Inflammatory macrophage treated with lipopolysaccharide for 4 hours (primary cell): ENCODE measurements at places on chromosomes 2 and 18.
A peak's percentile ranks its signal among the peaks of the same experiment; 100 is the strongest.

DNA sequence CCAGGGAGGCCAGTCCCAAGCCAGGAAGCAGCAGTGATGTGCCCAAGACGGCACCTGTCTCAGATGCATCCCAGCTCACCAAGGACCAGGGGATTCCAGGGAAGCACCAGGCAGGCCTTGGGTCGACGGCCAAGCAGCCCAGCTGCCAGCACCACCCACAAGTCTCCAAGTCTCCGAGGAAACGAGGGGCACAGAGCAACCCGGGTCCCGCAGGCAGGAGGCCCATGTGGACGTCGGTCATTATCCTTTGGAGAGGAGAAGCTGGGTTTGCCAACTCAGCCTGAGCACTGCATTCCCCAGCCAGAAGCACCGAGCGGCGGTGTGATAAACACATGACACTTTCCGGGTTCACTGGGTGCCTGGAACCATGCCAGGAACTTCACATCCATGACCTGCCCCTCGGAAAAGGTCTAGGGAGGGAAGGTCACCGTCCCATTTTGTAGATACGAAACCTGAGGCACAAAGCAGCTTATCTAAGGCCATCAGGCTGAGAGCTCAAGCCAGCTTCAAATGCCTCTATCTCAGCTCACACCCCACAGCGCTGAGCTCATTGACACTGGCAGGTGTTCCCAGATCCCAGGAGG lies 104.5 kb downstream of the ZNF516 start:
- DNase-seq: no peak

DNA sequence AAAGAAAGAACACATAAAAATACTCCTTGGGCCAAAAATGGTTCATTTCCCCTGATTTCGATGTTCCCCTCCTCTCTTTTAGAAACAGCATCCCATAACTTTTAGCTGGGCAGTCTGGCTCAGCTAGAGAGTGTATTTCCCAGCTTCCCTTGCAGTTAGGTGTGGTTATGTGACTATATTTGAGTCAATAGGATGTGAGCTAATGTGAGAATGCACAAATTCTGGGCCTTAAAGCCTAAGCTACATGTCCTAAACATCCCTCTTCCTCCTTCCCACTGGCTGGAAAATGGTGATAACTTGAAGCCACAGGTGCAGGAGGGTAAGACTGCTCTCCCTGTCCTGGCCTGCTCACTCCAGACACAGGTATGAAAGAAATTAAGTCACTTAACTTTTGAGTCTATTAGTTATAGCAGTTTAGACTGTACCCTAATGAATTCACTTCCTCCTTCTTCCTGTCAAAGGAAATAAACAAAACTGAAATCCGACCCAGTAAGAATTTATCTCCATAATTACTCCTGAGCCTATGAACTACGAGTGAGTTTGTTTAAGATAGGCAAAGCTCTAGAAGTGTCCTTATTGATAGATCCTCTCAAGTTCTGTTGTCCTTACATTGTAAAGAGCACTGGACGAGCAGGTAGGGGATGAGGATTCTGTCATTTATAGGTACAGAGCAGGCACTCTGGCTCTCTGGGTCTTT lies 177.6 kb downstream of the MTX2 start:
- DNase-seq: no peak

GRCh38 chr2:86441882-86442641 lies 891 bp downstream of the KDM3A start:
- DNase-seq: peak; percentile 66

GRCh38 chr2:160822006-160822405 lies 328.4 kb upstream of the RBMS1 start:
- DNase-seq: no peak

DNA sequence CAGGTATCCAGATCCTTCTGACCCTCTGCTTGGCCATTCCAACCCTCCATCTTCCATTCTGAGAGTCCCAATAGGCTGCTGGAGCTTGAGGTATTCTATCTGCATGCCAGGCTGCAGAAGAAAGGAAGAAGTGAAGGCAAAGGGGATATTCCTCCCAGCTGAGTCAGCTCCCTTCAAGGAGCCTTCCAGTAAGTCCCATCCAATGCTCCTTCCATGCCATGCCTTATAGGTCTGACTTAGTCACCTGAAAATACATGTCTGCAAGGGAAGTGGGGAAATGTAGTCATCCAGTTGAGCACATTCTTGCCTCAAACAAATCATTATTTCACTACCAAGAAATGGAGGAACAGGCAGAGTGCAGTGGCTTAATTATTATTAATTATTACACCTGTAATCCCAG lies 464.6 kb downstream of the CNTNAP5 start:
- DNase-seq: no peak

- DNase-seq: no peak
Measured at GRCh38 chr2:158922601-158923000, 45.8 kb upstream of the TANC1 start.

DNA sequence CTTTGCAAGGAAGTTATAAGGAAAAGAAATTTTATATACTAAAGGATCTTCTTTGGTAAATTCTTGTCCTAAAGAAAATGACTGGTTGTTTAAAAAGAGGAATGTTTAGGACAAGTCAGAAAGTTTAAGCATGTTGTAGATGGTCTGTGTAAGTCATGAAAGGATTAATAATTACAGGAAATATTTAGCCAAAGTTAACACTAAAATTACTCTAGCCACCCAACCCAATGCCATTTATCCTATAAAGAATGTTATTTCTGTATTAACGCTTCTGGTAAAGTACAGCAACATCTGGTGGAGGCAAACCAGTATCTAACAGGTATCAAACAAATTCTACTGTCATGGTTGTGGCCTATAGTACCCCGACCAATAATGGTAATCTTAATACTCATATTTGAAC lies 546.9 kb upstream of the PKDCC start:
- DNase-seq: no peak

GRCh38 chr2:237392186-237392585 lies 21.8 kb downstream of the COL6A3 start:
- DNase-seq: no peak

- DNase-seq: no peak
Measured at GRCh38 chr18:21684731-21685130, 19.8 kb downstream of the ABHD3 start.

DNA sequence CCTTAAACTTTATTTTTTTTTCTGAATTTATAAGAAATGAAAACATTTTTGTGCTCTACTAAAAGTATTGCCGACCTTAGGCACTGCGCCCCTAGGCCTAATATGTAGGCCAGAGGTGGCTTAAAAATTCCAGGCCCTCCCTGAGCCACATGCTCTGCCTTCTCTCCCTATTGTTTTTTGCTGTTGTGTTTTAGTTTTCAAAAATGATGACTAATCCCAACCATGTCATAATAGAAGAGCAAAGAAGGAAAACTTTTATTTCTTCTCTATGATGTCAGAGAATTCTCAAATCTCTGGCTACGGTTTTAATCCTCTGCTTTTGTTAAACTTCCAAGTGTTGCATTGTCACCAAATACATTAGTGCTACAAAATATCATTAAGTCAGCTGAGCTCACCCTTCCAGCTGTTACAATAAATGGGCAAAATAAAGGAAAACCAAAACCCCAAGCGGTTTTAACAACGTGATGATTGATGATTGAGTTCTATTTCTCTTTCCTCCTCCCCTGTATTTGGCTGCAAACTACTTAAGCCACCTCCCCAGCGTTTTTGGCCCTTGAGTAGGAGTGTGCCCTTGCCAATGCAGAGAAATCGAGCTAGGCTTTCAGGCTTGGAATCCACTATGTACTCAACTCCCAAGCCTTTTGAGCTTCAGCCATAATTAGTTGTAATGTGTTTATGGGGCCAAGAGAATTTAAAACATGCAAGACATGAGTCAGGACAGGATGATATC lies 163.5 kb upstream of the POU3F3 start:
- no peak for DNase-seq

- DNase-seq: no peak
Measured at GRCh38 chr2:165843351-165843750, 49.3 kb upstream of the GALNT3 start.

DNA sequence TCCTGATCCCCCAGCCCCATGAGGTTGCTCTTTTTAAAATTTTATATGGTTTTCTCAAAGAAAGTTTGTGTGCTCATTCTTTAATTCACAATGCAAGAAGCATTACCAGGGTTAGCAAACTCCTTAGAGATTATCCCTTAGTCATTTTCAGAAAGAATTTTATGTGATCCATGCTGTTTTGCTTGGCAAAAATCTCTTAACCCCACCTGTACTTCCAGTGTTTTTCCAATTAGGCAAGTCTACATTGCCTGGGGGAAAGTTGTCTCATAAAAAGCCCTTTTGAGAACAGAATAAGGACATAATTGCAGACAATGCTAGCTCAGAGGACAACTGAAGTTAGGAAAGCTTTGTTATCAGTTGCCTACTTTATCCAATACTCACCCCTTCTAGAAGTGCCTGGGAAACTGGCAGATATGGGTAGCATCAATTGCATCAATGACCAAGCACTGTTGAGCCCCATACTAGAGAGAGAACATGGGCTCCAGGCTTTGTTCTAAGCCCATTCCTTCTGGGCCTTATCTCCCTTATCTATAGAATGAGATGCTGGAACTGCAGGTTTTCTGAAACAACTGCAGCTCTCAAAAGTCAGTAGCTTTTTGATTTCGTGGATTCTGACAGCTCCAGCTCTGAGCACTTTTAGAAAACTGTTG lies 265.9 kb upstream of the SPHKAP start:
- DNase-seq: no peak

GRCh38 chr2:176597916-176598315 lies 328.7 kb downstream of the MTX2 start:
- no peak for DNase-seq

- no peak for DNase-seq
Measured at GRCh38 chr2:39666491-39667101, 879 bp downstream of the TMEM178A start.

- DNase-seq: no peak
Measured at GRCh38 chr2:229971298-229971790, 49.0 kb downstream of the FBXO36 start.

DNA sequence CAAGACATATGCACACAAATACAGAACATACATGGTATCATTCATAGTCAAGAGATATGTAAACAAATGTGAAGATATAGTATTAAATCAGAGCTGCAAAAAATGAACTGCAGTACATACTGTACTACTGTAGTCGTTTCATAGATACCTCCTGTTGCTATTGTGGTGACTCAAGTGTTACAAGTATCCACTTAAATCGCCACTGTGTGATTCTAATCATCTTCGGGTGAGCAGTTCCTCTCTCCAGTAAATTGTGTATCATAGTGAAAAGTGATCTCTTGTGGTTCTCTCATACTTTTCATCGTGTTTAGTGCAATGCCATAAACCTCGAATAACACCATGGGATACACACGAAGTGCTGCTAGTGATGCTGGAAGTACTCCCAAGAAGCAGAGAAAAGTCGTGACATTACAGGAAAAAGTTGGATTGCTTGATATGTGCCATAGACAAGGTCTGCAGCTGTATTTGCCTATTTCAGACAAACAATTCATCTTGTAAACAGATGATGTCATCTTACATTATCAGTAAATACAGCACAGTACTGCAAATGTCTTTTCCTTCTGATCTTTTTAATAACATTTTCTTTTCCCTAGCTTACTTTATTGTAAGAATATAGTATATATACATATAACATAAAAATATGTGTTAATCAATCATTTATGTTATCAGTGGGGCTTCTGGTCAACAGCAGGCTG lies 222.2 kb downstream of the BCL11A start:
- no peak for DNase-seq

GRCh38 chr18:12659904-12660605 lies 2.1 kb upstream of the SPIRE1 start:
- peak; percentile 49 for DNase-seq

DNA sequence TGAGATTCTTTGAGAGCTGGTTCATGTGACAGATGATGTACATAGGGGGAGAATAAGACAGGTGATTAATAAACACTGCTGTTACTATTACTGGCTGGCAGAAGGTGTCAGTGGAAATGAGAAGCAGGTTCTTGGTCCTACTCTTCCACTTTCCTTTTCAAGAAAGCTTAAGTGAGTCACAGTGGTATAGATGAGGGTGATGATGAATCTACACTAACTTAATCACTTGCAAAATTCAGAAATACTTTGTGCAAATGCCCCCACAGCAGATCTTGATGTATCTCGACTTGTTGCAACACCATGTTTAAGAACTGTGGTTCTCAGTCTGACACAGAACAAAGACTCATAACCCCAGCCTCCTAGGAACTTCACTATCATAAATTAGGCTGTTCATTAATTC lies 35.9 kb upstream of the MGAT5 start:
- peak; percentile 92 for DNase-seq

DNA sequence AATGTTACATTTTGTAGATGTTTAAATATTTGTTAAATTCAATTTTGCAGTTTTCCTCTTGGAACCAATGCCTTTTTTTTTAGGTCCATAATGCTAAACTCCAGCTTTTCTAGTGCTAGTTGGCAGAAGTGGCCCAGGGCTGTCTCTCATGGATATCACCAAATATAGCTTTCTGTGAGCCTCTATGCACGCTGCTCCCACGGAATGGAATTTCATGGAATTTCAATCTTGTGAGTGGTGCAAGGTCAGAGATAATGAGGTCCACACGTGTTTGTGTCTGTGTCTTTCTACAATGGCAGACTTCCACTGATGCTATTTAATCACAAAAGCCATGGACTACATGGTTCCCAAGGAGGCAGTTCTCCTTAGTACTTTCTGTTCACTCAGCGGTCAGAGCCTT lies 191.5 kb upstream of the PARD3B start:
- no peak for DNase-seq

GRCh38 chr18:12485479-12486105 lies 77.9 kb downstream of the PRELID3A start:
- DNase-seq: no peak
